ENCODE measurements at places on chromosomes 6 and 20. TPM values are rescaled to one million over a fixed set of nuclear protein-coding genes. Genes with fewer than 3 reads are reported as not detected.

CDSN gene
- not detected for total RNA-seq

BMP7 gene
- 11.7 TPM for total RNA-seq

NNAT gene
- total RNA-seq: 12.3 TPM

ERVFRD-1 gene
- total RNA-seq: not detected

EFCAB8 gene
- not detected for total RNA-seq

CNBD2 gene
- 12.9 TPM for total RNA-seq

BTN1A1 gene
- total RNA-seq: not detected

CCN6 gene
- total RNA-seq: 0.39 TPM

DNA sequence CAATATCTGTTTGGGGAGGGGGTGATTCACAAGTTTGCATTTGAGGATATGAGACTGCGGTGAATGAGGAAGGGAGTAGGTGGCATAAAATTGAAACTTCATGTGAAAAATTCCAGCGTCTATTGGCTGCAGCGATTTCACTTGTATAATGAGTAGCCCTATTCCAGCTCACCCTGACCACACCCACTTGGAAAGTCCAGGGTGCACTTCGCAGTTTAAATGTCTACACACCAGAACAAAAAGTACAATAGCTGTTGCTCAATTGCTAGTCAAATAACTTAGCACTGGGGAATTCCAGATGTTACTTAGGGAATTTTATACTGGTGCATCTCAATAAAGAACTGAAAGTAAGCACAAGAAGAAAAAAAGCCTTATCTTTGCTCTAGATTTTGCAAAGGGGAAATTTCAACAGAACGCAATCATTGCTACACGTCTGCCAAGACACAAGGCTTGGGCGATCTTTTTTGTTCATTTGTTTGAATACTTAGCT, 6.3 kb downstream of the TNFAIP3 start:
- peak; percentile 37 for DNase-seq

DNA sequence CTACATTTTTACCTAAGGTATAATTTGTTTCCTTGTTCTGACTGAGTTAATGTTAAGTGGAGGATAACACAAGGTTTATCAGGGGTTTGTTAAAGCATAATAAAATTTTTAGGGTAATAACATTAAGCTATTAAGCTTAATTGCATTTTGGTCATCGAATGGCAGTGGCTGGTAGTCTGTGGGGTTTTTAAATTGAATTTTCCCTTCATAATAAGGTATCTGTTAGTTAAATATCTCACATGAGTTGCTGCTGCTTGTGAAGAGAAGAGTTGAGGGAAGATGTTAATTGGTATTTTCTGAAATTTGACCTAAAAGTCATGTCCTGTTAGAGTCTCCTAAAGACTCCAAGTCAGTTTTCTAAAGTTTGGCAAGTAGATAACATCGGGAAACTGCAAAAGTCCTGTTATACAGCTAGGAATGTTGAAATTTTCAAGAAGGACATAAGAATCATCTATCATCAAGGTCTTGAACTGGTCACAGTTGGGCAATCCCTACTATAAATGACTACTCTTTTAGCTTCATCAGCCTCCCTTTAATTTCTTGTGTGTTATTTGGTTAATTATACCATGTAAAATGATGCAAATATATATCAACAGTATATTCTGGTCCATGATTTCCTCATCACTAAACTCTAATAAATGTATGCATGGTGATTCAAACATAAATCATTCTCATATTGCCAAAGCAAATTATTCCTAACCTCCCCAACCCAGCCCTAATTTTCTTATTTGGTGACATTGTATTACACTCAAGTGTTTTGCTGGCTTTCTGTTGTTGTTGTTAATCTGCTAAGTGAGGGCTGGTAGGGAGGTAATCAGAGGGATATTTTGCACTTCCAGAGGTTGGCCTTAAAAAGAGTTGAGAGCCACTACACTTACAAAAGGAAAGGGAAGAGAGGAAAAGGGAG, 64.0 kb downstream of the MAP3K5 start:
- DNase-seq: no peak

GRCh38 chr20:2102585-2103460, 1.2 kb downstream of the STK35 start:
- DNase-seq: peak; percentile 82

GRCh38 chr6:6593867-6594468, 5.4 kb downstream of the LY86 start:
- DNase-seq: no peak

DNA sequence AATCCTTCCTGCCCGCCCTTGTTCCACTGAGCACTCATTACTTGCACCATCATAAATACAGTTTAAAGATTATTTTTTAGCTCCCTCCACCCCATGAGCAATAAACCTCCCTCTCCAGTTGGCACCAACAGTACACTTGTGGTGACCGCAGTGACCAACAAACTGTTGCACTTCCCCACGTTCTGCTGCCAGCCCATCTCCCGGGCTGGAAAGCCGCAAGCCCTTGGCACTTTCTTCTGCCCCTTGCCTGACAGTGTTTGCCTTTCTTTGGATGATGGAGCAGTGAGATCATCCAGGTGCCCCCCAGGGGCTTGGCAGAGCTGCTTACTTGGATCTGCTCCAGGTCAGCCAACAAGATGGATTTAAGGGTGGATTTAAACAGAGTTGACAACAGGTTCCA, 21.6 kb downstream of the KCNB1 start:
- no peak for DNase-seq

DNA sequence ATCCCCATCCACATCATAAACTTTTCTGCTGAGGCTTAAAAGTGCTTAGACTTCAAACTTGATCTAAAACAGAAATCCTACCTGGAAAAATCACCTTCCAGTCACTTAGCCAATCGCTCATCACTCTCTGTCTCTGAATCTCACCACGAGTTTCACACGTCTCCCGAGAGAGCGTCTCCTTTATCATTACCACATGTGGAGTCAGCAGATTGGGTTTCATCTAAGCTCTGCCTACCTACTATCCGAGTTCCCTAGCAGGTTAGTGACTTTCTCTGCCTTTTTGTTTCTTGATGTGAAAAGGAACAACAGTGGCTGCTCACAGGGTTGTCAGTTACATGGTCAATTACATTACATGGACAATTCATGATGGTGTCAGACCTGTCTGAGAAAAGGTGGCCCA, 286.2 kb downstream of the ESR1 start:
- DNase-seq: no peak

- no peak for DNase-seq
Observed at GRCh38 chr6:72175916-72176315, 289.6 kb downstream of the RIMS1 start.

- no peak for DNase-seq
Observed at GRCh38 chr20:38715646-38716045, 8.6 kb upstream of the SLC32A1 start.

GRCh38 chr6:31737991-31738979, 1.5 kb upstream of the MSH5 start:
- no peak for DNase-seq

DNA sequence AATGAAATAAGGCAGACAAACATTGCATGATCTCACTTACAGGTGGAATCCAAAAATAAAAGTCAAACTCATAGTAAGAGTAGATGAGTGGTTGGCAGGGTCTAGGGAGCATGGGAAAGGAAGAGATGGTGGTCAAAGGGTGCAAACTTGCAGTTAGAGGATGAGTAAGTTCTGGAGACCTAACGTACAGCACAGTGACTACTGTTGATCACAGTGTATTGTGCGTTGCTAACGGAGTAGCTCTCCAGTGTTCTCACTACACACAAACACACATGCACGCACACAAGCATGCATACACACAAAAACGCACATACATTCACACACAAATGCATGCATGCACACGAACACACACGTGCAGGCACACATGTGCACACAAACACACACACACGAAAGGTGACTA, 54.9 kb downstream of the LY86 start:
- no peak for DNase-seq

- peak; percentile 70 for DNase-seq
Observed at GRCh38 chr6:116511424-116512110, at the start of gene CALHM5. Gene CALHM5, plus strand, starts transcription at chr6:116511639. Its CDS starts 58 bp downstream, at chr6:116511697.

GRCh38 chr6:170238741-170239565, 51.9 kb downstream of the DLL1 start:
- no peak for DNase-seq

DNA sequence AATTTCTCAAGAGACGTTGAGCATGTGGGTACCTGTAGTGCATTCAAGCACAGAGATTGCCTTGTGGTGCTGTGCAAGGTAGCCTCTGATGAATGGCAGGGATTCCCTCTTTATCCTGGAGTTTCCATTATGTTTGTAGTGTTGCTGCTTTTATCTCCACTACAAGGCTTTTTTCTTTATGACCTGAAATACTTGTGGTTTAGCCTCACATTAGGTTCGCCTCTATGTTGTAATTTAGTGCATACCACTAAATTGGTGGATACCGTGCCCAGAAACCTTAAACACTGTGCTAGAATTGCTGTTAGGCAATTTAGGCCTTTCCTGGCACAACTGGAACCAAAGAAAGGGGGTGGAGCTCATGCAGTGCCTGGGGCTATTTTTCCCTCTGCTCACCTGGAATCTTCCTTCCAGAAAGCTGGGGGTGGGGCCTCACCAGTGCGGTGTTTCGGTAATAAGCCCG, 76.8 kb downstream of the NCOA7 start:
- no peak for DNase-seq

DNA sequence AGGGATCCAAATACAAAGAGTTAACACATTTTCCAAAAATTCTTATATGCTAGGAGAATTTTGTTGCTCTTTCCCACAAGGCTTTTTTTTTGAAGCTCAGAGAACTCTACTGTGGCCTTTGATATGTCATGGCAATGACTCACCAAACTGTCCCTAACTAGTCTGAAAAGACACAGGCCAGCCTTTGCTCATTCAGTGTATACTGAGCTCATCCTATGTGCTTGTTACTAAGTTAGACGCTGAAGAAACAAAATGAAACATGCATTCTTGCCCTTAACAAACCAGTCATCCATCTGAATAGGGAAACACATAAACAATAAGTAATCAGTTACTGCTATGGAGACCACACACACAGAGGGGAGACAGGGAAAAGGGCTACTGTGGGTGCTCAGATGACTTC, 291.8 kb downstream of the FOXC1 start:
- no peak for DNase-seq

- DNase-seq: no peak
Observed at GRCh38 chr20:39935901-39936300, 753.1 kb downstream of the MAFB start.

- no peak for DNase-seq
Observed at GRCh38 chr6:6729971-6730370, 141.5 kb downstream of the LY86 start.
